ENCODE measurements at places on chromosomes 13 and 19. TPM values are rescaled to one million over a fixed set of nuclear protein-coding genes. Genes with fewer than 3 reads are reported as not detected.

- no peak for DNase-seq
- peaks cover 72% of the 10 kb centered on the region for H3K36me3 ChIP-seq
- no peaks in the 10 kb centered on the region for H3K4me1 ChIP-seq
- no peak overlapping the region for H3K4me3 ChIP-seq
- H3K27me3 ChIP-seq: no peaks in the 10 kb centered on the region
Observed at GRCh38 chr13:26401578-26402021, 147.7 kb downstream of the CDK8 start.

DNA sequence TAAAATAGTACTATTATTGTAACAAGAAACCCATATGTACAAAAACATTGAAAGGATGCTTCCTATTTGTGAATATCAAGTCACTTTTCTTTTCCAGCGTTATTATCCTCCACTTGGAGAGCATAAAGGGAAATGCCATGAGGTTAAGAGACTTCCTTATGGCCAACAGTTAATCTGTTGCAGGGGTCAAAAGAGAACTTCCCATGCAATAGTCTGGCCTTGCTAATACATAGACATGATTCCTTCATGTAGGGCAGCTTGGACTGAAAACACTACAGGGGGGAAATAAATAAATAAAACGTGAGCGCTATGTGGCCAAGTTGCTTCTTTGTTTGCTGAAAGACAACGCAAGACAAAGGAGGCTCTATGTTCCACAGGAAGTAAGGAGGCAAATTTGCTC lies 269.1 kb upstream of the EDNRB start:
- H3K4me3 ChIP-seq: no peak overlapping the region
- H3K36me3 ChIP-seq: no peaks in the 10 kb centered on the region
- H3K4me1 ChIP-seq: peaks cover 2% of the 10 kb centered on the region
- H3K27ac ChIP-seq: no peak overlapping the region

- H3K27ac ChIP-seq: no peak overlapping the region
- H3K27me3 ChIP-seq: no peaks in the 10 kb centered on the region
- no peak for DNase-seq
- no peaks in the 10 kb centered on the region for H3K4me1 ChIP-seq
Observed at GRCh38 chr13:107289540-107289939, 721.6 kb upstream of the ARGLU1 start.

GRCh38 chr13:93964146-93964512 lies 515.4 kb downstream of the DCT start:
- H3K27ac ChIP-seq: no peak overlapping the region
- DNase-seq: no peak
- H3K4me3 ChIP-seq: no peak overlapping the region
- H3K27me3 ChIP-seq: no peaks in the 10 kb centered on the region

GRCh38 chr13:84290386-84290785 lies 408.1 kb upstream of the SLITRK1 start:
- no peak overlapping the region for H3K4me3 ChIP-seq
- no peak overlapping the region for H3K27ac ChIP-seq
- H3K4me1 ChIP-seq: no peaks in the 10 kb centered on the region

The ADGRE3 gene
- not detected for total RNA-seq

The MAB21L1 gene
- total RNA-seq: 0.19 TPM

- no peaks in the 10 kb centered on the region for H3K27me3 ChIP-seq
- no peak overlapping the region for H3K27ac ChIP-seq
- H3K36me3 ChIP-seq: peaks cover 52% of the 10 kb centered on the region
- peak overlapping the region; percentile 100 for H3K4me3 ChIP-seq
Observed at GRCh38 chr19:35508129-35508528, 5.3 kb downstream of the DMKN start.

- no peak overlapping the region for H3K27ac ChIP-seq
- H3K4me3 ChIP-seq: no peak overlapping the region
- no peak for DNase-seq
- no peaks in the 10 kb centered on the region for H3K27me3 ChIP-seq
Observed at GRCh38 chr13:94608586-94608985, 6.9 kb downstream of the GPR180 start.

The ZNF555 gene
- total RNA-seq: 9.4 TPM

GRCh38 chr19:55212447-55212846 lies 3.1 kb upstream of the PTPRH start:
- DNase-seq: peak; percentile 76
- no peaks in the 10 kb centered on the region for H3K27me3 ChIP-seq
- H3K36me3 ChIP-seq: no peaks in the 10 kb centered on the region
- H3K4me1 ChIP-seq: no peaks in the 10 kb centered on the region
- H3K4me3 ChIP-seq: no peak overlapping the region

DNA sequence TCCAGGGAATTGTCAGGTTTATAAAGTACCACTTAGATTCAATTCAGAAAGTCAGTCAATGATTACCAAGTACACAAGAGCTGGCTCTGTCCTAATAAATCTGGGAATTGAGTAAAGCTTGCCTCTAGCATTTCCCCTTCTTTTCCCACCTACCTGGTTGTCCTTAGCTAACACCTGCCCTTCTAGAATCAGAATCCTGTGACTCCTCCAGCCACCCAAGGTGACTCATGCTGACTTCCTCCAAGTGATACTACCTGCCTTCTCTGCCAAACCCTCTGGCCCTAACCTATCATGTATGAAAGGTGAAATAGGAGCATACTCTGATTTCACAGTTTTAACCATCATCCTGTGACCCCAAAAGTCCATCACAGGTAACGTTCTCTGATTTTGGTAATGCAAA lies 151.2 kb downstream of the DIAPH3 start:
- H3K27ac ChIP-seq: no peak overlapping the region
- DNase-seq: no peak
- H3K4me1 ChIP-seq: peaks cover 4% of the 10 kb centered on the region
- peaks cover 87% of the 10 kb centered on the region for H3K36me3 ChIP-seq
- H3K4me3 ChIP-seq: no peak overlapping the region
- no peaks in the 10 kb centered on the region for H3K27me3 ChIP-seq

DNA sequence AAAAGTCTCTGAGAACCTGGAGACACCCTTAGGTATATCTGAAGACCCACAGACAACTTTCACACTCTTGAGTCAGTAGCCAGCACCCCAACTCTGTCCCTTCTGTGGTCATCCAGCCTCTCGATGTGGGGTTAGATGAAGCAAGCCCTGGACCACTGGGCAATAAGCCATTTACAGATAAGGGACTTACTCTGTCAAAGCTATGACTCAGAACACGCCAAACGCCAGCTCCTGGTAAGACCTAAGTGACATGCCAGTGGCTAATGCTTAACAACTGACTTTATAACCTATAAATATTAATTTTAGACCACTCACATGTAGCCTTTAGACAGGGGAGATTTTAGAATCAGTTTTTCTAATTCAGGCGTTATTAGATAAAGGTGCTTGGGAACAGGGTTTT lies 85.7 kb downstream of the SHISA2 start:
- no peaks in the 10 kb centered on the region for H3K36me3 ChIP-seq
- no peak overlapping the region for H3K4me3 ChIP-seq
- peaks cover 16% of the 10 kb centered on the region for H3K4me1 ChIP-seq
- no peak overlapping the region for H3K27ac ChIP-seq

The CD33 gene
- not detected for total RNA-seq

GRCh38 chr13:106484084-106484483 lies 51.4 kb downstream of the EFNB2 start:
- H3K4me3 ChIP-seq: no peak overlapping the region
- DNase-seq: no peak
- H3K27ac ChIP-seq: no peak overlapping the region
- H3K36me3 ChIP-seq: no peaks in the 10 kb centered on the region
- no peaks in the 10 kb centered on the region for H3K27me3 ChIP-seq
- H3K4me1 ChIP-seq: peaks cover 6% of the 10 kb centered on the region

DNA sequence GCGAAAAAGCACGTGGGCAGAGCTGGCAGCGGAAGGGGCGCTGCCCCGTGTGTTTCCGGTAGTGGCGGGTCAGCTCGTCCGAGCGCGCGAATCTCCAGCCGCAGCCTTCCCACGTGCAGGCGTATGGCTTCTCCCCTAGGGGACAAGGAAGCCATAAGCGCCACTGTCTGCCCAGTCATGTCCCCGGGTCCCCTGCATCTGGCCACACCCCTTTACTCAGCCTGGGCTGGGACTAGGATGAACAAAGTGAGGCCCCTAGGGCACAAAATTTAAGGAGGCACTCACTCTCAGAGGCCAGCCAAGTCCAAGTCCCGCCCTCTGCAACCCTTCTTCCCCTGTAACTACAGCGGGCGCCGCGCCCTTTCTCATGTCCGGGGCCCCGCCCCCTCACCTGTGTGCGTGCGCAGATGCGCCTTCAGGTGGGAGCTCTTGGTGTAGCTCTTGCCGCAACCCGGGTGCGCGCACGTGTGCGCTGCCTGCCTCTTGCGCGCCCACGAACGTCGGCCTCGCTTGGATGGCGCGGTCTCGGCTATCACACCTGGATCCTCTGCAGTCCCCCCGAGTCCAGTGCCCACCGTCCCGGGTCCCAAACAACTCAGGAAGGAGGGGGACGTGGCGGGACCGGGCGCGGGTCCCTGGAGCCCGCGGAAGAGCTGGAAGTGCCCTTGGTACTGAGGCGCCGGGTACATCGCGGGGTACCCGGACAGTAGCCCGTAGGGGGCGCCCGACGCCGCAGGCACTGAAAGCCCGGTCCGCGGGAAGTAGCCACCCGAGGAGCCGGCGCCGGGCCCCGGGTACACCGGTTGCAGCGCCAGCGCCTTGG lies 1.9 kb downstream of the KLF1 start:
- H3K4me1 ChIP-seq: no peaks in the 10 kb centered on the region
- H3K27ac ChIP-seq: no peak overlapping the region
- peaks cover 37% of the 10 kb centered on the region for H3K27me3 ChIP-seq
- H3K4me3 ChIP-seq: peak overlapping the region; percentile 77
- H3K36me3 ChIP-seq: no peaks in the 10 kb centered on the region

GRCh38 chr13:48258002-48258401 lies 25.0 kb downstream of the ITM2B start:
- no peak for DNase-seq
- no peaks in the 10 kb centered on the region for H3K27me3 ChIP-seq
- H3K4me3 ChIP-seq: no peak overlapping the region
- H3K27ac ChIP-seq: no peak overlapping the region
- peaks cover 4% of the 10 kb centered on the region for H3K4me1 ChIP-seq

GRCh38 chr13:105918842-105919741 lies 616.4 kb downstream of the EFNB2 start:
- peaks cover 7% of the 10 kb centered on the region for H3K27me3 ChIP-seq
- H3K27ac ChIP-seq: no peak overlapping the region
- DNase-seq: peak; percentile 75
- no peak overlapping the region for H3K4me3 ChIP-seq
- peaks cover 6% of the 10 kb centered on the region for H3K4me1 ChIP-seq
- no peaks in the 10 kb centered on the region for H3K36me3 ChIP-seq
